Fibroblast of pulmonary artery (primary cell): ENCODE measurements at places on chromosomes 7 and 10.
A peak's percentile ranks its signal among the peaks of the same experiment; 100 is the strongest.

GRCh38 chr10:86207226-86207625 lies 159.4 kb downstream of the GRID1 start:
- DNase-seq, result no peak

DNA sequence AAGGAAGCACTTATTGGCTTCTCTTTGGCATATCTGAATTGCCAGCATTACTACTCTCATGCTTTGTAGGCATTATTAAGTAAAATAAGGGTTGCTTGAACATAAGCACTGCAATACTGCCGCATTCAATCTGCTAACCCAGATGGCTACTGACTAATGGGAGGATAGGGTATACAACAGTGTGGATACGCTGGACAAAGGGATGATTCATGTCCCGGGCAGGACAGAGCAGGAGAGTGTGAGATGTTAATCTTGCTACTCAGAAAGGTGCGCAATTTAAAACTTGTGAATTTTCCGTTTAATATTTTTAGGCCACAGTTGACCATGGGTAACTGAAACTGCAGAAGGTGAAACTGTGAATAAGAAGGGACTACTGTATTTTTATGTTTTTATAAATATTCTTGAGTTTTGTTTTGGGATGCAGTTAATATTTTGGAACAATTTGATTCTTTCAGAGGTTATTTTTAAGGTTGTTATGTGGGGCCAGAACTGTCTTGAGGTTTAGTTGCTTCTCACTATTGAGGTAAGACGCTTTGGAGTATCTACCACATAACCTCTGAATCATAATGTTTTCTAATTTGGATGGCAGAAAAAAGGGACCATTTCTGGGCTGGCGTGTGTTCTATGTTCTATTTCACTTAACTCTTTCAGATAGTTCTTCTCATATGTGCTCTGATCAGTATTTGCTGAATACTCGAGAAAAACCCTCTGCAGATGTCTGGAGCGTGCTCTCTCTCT lies 75.7 kb upstream of the SYPL1 start:
- DNase-seq, result no peak

DNA sequence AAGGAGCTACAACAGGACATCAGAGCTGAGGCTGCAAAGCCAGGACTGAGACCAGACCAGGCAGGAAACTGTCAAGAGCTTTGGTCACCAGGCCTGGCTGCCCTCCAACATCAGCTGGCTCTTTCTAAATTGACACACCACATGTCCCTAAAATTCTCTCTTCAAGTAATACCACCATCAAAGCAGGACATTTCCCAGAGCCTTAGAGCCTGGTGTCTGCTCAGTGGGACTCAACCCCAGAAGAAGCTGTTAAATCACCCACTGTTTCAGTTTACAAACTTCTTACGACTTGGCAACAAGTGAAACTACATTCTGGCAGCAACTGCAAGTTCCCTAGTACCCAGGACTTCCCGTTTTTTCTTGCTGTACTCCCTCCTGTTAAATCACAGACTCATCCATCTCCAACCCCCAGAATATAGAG lies 3.8 kb upstream of the IL6 start:
- peak; percentile 56 for DNase-seq

DNA sequence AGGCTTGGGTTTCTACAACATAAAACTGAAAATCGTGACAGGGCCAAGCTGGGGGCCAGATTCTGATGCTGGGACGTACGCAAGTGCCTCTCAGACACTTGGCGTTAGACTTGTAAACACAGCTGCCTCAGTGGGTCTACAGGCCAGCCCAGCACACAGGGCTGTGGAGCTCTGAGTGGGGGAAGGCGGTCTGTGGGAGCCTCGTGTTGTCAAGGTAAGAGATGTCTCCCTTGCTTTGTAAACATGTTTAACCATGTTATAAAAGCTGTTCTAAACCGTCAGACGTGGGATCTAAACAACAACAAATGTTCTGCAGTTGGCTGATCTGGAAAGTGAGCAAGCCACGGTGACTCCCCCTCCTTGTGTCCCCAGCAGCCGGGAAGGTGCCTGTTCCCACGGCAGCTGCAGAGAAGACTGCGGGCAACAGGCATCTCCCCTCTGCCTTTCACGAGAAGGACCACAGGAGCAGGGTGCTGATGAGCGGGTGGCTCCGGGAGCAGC lies 67.8 kb downstream of the ZRANB1 start:
- DNase-seq, result no peak

GRCh38 chr7:1924258-1924817 lies 254.3 kb downstream of the ELFN1 start:
- no peak for DNase-seq

DNA sequence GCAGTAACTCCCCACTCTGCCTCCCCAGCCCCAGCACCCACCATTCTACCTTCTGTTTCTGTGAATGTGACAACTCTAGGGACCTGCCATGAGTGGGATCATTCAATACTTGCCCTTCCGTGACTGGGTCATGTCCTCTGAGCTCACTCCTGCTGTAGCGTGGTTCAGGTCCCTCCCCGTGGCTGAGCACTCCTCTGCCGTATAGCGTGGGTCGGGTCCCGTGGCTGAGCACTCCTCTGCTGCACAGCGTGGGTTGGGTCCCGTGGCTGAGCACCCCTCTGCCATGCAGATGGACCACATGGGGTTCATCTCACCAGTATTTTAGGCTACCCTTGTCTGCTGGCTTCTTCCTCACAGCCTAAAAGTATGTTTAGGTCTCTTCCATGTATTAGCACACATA lies 43.0 kb downstream of the INSIG1 start:
- no peak for DNase-seq

- no peak for DNase-seq
Measured at GRCh38 chr10:86836044-86836443, 79.6 kb downstream of the BMPR1A start.

GRCh38 chr7:24896031-24896501 lies 83.9 kb downstream of the OSBPL3 start:
- DNase-seq, result no peak

GRCh38 chr7:23385140-23385539 lies 85.2 kb downstream of the IGF2BP3 start:
- no peak for DNase-seq

DNA sequence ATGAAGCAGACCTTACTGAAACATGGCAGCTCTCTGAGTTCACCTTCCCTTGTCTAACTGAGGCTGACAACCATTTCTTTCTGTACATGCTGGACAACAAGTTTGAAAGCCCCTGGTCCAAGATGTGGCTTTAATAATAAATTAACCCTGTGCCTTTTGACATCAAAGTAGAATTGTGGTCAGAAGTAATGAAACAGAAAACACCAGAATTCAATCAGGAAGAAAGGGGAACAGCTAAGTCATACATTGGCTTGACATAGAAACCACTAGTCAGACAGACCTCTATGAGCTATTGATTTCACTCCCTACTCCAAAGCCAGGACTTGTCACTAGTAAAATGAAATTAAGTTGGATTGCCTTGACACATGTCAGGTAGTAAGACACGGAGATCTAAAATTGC lies 175.2 kb upstream of the ASAH2 start:
- DNase-seq, result no peak

GRCh38 chr10:11887381-11888227 lies 64.4 kb downstream of the PROSER2 start:
- no peak for DNase-seq

DNA sequence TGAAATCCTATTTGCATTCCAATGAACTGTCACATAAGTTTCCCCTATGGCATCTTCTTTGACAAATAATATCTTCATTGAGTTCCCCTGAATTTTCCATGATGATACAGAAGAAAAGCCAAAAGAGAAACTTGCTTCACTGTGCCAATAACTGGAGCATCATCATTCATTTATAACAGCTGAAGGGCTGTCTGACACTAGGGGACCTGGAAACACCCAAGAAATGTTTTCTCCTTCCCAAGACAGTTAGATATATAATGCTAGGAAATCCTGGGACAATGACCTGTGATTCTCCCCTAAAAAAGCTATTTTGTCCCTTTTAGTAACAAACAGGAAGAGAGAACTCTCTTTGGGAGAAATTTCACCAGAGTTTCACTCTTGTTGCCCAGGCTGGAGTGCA lies 133.6 kb downstream of the SEMA3C start:
- no peak for DNase-seq

- DNase-seq, result no peak
Measured at GRCh38 chr7:131578602-131579001, 22.2 kb upstream of the PODXL start.

- peak; percentile 91 for DNase-seq
Measured at GRCh38 chr7:114944745-114945625, 23.1 kb downstream of the MDFIC start.

GRCh38 chr10:100793055-100793454 lies 47.7 kb downstream of the PAX2 start:
- DNase-seq, result no peak

DNA sequence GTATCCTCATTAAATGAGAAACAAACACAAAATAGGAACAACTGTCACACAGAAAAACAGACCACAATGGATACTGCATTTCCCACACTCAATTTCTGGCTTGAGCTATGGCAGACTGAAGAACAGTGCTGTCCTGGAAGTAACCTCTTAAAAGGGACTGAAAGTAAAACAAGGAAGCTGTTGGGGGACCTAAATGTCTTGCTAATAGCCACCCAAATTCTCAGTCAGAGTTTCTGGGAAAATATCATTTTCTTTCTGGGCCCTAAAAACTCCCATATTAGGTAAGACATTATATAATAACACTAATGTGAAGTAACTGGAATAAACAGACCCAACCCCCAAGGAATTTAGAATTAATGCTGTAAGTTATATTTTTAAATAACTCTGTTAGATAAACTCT lies 80.9 kb upstream of the TFEC start:
- DNase-seq, result no peak

- no peak for DNase-seq
Measured at GRCh38 chr7:115146148-115146547, 224.3 kb downstream of the MDFIC start.

DNA sequence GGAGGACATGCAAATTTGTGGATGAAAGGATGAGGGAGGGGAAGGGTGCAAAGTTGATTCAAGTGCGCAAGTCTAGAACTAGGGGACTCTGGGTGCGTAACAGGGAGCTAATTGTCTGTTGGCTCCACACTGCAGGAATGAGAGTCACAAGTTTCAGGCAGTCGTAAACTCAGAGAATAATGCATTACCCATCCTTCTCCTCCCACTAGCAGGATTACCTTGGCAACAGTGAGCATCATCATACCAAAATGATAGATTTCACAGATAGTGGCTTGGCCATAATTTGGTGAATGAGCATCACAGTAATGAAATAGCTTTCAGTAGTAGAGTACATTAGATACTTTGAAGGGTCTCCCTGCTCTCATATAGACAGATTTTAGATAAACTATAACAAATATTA lies 565.5 kb downstream of the GALNT17 start:
- no peak for DNase-seq

- no peak for DNase-seq
Measured at GRCh38 chr10:77518241-77518909, 119.2 kb downstream of the KCNMA1 start.

- no peak for DNase-seq
Measured at GRCh38 chr10:117204316-117204715, 7.0 kb downstream of the KCNK18 start.

GRCh38 chr7:84536271-84536870 lies 341.8 kb upstream of the SEMA3A start:
- peak; percentile 34 for DNase-seq

DNA sequence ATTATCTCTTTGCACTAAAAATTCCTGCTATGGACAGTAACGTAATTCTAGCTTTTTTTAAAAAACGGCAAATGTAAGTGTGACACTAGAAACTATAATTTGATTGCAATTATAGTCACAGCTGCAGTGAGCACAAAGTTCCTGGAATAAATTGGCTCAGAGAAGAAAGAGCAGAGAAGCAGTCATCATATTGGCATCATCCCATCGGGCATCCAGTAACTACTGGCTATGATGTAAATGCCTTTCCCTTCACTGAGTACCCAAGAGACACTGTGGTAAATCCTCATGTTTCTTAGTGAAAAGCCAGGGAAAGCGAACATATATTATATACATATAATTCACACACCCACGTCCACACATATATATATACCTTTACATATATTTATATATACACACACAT lies 43.6 kb downstream of the PIP4K2A start:
- DNase-seq, result peak; percentile 52

DNA sequence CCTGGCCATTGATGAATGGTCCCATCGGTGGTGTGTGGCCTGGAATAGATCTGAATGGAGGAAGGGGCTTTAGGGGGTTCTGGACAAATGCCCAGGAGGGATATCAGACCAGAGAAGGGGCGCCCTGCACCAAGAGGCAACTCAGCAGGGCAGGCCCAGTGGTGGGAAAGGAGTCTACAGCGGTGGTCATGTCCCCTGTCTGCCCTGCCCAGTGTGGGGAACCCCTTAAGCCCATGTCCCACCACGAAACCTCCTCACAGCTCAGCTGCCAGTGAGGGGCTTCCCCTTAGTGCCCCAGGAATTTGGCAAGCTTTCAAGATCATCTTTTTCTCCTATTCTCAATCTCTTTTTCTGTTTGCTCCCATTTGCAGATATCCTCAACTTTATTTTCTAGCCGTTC lies 14.1 kb upstream of the CCSER2 start:
- no peak for DNase-seq

GRCh38 chr10:1141701-1142100 lies 85.5 kb downstream of the WDR37 start:
- no peak for DNase-seq

DNA sequence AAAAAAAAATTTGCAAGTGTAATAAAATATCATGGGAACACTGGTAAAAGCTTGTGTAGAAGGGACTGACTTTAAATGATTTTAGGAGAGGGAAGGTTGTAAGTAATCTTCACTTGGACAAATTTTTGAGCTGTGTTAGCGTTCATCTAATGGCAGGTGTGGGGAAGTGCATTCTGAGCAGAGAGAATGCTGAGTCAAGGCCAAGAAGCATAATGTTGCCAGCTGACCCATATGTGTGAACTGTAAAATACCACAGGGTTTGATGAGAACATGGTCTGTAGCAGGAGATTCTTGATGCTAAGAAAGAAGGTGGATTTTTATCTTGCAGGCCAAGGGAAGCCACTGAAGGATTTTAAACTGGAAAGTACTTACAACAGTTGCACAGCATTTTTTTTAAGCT lies 98.2 kb upstream of the ZNF32 start:
- DNase-seq, result no peak

DNA sequence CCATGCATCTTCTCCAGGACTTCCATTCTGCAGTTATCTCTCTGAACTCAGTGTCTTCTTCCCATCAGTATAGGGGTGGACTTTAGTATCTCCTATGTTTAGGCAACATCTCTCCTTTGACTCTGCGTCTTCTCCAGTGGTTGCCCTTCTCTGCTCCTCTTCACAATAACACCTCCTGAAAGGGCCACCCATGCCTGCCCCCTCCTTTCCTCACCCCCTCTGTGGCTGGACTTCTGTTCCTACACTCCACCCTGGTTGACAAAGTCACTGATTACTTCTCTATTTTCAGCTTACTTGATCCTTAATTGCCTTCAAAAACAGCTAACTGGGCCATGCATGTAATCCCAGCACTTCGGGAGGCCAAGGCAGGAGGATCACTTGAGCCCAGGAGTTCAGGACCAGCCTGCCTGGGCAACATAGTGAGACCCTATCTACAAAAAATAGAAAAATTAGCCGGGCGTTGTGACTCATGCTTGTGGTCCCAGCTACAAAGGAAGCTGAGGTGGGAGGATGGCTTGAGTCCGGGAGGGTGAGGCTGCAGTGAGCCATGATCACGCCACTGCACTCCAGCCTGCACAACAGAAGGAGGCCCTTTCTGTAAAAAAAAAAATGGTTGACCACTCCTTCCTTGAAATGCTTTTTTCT lies 13.7 kb downstream of the SRGN start:
- peak; percentile 86 for DNase-seq

- DNase-seq, result no peak
Measured at GRCh38 chr7:111958896-111959295, 247.3 kb downstream of the DOCK4 start.
